Keratinocyte (primary cell): ENCODE measurements at places on chromosomes 13 and 19.

- H3K36me3 ChIP-seq, result no peaks in the 10 kb centered on the region
- no peak overlapping the region for H3K4me3 ChIP-seq
- H3K4me1 ChIP-seq, result no peaks in the 10 kb centered on the region
- H3K27ac ChIP-seq, result no peak overlapping the region
Measured at GRCh38 chr13:89029062-89029461, 1357.9 kb downstream of the SLITRK5 start.

- H3K4me3 ChIP-seq, result no peak overlapping the region
- no peak for DNase-seq
- H3K36me3 ChIP-seq, result peaks cover 28% of the 10 kb centered on the region
- no peak overlapping the region for H3K27ac ChIP-seq
Measured at GRCh38 chr19:14414926-14415690, 4.0 kb downstream of the DDX39A start.

DNA sequence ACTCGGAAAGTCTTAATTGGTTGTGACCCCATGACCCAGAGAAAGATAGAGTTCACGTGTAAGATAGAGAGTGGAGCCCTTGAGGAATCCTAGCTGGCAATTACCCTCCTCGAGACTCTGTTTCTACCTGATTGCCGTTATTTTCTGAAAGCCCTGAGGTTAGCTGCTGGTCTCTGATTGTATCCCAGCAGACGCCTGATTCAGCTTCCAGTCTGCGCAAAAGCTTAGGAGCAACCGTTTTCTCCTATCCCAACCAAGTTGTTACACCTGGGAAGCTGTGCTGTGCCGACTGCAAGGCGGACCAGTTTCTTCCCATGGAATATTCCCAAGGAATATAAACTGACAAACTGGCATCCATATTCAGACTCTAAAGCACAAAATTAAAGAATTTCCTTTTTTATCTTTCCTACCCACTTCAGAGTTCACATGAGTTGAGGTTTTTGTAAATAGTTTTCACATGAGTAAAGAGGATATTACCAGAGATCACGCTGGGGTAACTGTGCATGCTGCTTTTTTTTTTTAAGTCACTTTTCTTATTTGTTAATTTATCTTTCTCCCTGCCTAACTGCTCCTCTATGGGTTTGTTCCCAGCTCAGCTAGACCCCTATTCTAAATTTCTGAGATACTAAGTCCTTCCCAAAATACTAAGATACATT, 1.5 kb upstream of the TRPC4 start:
- H3K4me3 ChIP-seq, result peak overlapping the region; percentile 64
- no peaks in the 10 kb centered on the region for H3K36me3 ChIP-seq
- peaks cover 17% of the 10 kb centered on the region for H3K27me3 ChIP-seq
- no peak overlapping the region for H3K27ac ChIP-seq
- peaks cover 18% of the 10 kb centered on the region for H3K4me1 ChIP-seq

DNA sequence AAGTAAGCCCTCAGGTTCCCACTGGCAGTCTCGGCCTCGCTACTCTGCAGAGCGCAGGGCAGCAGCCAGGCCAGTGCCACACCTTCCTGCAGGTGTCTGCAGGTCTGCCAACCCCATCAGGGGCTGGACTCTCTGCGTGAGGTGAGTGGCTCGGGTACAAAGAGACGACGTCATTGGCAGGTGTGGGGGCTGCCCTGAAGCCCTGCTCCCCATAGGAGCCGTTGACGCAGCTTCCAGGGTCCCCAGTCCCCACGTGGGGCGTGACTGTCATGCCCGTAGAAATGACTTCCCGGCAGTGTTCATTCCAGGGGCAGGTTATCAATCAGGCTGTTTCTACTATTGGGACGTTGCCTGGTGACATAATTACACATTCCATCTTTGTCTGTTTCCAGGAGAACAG, 15.3 kb upstream of the GJB6 start:
- H3K27ac ChIP-seq, result no peak overlapping the region
- no peak for DNase-seq
- no peak overlapping the region for H3K4me3 ChIP-seq
- no peaks in the 10 kb centered on the region for H3K36me3 ChIP-seq

GRCh38 chr13:92912629-92913028, 314.0 kb upstream of the GPC6 start:
- H3K27me3 ChIP-seq, result no peaks in the 10 kb centered on the region
- H3K36me3 ChIP-seq, result no peaks in the 10 kb centered on the region
- DNase-seq, result no peak
- no peak overlapping the region for H3K27ac ChIP-seq
- no peaks in the 10 kb centered on the region for H3K4me1 ChIP-seq

GRCh38 chr19:3176715-3177501, 1.7 kb upstream of the S1PR4 start:
- no peaks in the 10 kb centered on the region for H3K36me3 ChIP-seq
- H3K4me3 ChIP-seq, result peak overlapping the region; percentile 22
- no peak for DNase-seq
- peaks cover 30% of the 10 kb centered on the region for H3K4me1 ChIP-seq
